NCI-H460 (cell line): ENCODE measurements at places on chromosomes 3 and 15. TPM values are rescaled to one million over a fixed set of nuclear protein-coding genes. Genes with fewer than 3 reads are reported as not detected.

- DNase-seq: no peak
Observed at GRCh38 chr3:174700736-174701135, 158.4 kb upstream of the NAALADL2 start.

GRCh38 chr3:24475925-24476324 lies 18.7 kb downstream of the THRB start:
- no peak for DNase-seq

- DNase-seq: peak; percentile 63
Observed at GRCh38 chr3:29324180-29324651, 43.3 kb downstream of the RBMS3 start.

- no peak for DNase-seq
Observed at GRCh38 chr15:73979636-73980035, 12.5 kb downstream of the STOML1 start.

- DNase-seq: peak; percentile 47
Observed at GRCh38 chr3:189947948-189948723, 172.6 kb downstream of the P3H2 start.

The USP8 gene
- total RNA-seq: 67.9 and 69.2 TPM in 2 replicates

GRCh38 chr15:47908950-47909670 lies 191.8 kb downstream of the SEMA6D start:
- DNase-seq: no peak

GRCh38 chr3:152832046-152832445 lies 2.9 kb upstream of the P2RY1 start:
- DNase-seq: no peak

DNA sequence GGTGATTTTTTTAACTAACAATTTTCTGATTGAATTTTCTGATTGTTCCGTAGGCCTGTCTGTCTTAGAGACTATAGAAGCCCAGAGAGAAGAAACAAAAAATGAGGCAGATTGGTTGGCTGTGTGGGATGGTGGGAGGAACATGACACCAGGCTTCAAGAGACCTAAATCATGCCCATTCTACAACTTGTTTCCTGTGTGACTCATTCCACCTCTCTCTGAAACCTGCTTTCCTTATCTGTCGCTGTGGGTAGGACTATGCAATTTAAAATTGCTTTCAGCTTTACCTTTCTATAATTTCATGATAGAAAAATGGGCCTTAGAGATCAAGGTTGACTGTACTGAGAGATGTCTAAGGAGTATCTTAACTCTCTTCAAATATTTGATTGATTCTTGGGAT lies 44.5 kb downstream of the OXNAD1 start:
- DNase-seq: no peak
